ENCODE measurements at places on chromosomes 13 and 19.

DNA sequence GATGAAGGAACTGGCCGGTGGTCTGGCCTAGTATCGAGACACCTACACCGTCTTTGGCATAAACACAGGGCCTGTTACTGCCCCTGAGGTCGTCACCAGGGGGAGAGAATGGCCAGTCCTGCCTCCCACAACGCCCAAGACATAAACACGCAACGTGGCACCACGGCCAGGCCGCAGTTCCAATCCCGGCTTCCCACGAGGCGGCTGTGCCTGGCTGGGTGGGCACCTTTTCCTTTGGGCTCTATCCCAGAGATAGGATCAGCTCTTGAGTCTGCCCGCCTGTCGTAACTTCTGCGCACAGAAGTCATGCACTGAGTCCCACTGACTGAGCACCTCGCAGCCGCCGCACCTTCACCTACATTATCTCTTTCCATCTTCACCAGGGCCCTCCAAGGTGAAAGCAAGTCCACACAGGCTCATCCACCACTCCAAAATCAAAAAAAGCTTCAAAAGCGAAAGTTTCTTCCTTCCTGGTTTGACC is 1.1 kb downstream of the MIER2 start:
- DNase-seq = no peak

- DNase-seq = no peak
Measured at GRCh38 chr13:90365130-90365529, 982.4 kb upstream of the MIR17HG start.

DNA sequence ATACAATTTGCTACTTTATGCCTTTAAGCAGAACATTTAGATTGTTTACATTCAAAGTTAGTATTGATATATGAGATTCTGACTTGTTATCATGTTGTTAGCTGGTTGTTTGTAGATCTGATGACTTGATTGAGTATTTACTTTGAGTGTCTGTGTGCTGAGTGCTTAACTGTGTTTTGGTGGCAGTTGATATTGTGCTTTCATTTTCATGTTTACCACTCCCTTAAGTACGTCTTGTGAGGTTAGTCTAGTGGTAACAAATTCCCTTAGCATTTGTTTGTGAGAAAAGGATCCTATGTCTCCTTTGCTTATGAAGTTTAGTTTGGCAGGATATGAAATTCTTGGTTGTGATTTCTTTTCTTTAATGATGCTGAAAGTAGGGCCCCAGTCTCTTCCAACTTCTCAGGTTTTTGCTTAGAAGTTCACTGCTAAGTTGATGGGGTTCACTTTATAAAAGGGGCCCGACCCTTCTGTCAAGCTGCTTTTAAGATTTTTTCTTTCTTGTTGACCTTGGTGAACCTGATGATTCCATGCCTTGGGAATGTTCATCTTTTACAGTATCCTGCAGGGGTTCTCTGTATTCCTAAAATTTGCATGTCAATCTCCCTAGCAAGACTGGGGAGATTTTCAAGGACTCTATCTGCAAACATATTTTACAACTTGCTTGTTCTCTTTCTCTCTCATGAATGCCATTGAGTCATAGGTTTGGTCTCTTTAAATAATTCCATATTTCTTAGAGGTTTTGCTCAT is 1095.4 kb upstream of the PCDH20 start:
- no peak for DNase-seq

DNA sequence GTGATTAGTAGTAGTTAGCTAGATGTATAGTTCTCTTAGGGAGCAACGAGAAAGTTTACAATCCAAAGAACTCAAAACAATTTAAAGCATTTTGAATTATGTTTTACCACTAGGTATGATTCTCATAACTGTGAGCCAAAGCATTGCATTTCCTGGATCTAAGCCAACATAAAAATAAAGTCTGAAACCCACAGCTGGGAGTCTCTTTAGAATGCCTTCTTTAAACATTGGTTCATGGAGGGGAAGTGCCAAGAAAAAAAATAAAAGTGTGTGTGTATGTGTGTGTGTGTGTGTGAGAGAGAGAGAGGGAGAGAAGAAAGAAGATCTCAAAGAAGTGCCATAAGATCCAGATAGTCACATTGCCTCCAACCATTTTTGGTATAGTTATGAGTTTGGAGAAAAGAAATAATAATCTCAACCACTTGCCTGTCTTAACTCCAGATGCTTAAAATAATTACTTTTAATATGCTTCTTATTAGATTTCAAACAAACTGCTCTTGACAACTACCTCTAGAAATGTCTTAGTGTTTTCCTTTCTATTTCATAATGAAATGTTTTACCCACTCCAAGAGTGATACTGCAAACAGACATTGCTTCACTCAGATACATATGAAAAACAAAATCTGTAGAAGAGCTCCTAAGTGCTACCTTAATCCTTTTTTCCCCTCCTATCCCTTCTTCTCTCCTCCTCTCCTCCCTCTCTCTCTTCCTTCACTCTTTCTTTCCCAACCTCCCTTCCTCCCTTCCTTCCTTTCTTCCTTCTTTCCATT is 554.1 kb downstream of the KCTD12 start:
- DNase-seq = no peak

DNA sequence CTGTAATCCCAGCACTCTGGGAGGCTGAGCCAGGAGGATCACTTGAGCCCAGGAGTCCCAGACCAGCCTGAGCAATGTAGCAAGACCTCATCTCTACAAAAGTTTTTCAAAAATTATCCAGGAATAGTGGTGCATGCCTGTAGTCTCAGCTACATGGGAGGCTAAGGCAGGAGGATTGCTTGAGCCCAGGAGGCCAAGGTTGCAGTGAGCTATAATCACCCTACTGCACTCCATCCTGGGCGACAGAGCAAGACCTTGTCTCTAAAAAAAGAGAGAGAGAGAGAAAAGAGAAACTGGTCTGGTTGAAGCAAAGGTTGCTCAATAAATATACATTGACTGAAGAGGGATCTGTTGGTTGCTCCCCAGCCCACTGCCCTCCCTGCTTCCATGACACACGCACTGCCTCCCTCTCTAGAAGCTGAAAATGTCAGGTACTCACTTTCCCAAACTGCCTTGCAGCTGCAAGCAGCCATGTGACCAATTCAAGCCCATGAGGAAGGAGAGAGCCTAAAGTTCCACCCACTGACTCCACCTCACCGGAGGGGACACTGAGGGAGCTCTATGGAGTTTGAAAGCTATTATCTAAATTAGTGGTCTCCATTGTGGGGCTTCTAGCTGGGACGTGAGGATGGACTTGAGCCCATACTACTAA is 14.0 kb downstream of the CEACAM16 start:
- DNase-seq = no peak

- no peak for DNase-seq
Measured at GRCh38 chr19:1251330-1252220, 3.2 kb downstream of the MIDN start.

- DNase-seq = no peak
Measured at GRCh38 chr13:44855860-44856259, 133.4 kb downstream of the NUFIP1 start.

DNA sequence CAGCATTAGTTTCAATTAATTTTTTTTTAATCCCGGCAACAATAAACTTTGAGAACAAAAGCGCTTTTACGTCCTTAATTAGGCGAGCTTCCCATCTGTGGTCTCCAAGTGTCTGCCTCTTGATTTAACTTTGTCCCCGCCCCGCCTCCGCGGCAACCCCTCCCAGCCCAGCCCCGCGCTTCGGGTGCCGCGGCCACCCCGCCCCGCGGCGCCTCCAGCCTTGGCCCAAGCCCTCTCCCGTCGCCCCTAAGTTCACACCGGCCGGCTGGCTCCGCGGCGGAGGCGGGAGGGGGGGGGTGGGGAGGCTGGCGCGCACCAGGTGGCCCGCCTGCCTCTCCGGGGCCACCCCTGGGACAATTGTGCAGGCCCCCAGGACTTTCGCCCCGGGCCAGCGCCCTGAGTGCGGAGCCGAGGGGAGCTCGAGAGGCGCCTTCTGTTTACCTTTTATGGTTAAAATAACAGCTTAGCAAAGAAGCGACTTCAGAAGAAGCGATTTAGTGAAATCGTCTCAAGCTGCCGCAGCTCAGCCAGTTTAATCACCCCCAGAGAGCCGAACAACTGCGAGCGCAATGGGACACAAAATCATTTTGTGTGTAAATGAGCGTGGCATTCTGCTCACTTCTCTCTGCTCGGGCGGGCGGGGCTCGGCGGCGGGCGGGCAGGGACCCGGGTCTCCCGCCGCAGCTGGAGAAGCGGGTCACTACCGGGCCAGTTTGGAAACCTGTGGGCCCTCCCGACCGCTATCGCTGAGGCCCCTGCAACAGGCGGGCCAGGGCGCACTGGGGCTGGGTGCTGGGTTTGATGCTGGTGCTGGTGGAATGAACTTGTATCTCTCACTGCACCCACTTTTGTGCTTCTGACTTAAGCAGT is 1.4 kb downstream of the KCTD15 start:
- DNase-seq = no peak

DNA sequence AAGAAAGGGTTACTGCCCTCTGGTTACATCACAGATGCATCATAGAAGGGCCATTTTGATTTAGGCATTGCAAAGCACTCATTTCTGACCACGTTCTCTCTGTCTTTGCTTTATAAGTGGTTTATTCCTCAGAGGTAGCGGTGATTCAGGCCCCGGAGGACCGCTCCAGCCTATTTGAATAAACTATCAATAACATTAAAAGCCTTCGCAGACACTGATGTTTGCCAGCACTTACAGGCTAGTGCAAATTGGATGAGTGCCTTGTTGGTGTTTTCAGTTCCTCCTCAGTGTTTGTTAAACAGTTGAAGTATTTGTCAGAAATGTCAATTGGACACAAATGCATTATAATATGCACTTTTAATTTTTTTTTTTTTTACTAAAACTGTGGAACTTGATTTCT is 120.2 kb downstream of the RXFP2 start:
- no peak for DNase-seq

- peak; percentile 14 for DNase-seq
Measured at GRCh38 chr13:101757446-101758039, 305.1 kb downstream of the ITGBL1 start.

GRCh38 chr13:30898678-30899241 is 7.3 kb upstream of the MEDAG start:
- peak; percentile 91 for DNase-seq

GRCh38 chr19:3049089-3049488 is 13.2 kb downstream of the TLE5 start:
- DNase-seq = no peak

- no peak for DNase-seq
Measured at GRCh38 chr19:30567536-30568232, 195.5 kb downstream of the ZNF536 start.

DNA sequence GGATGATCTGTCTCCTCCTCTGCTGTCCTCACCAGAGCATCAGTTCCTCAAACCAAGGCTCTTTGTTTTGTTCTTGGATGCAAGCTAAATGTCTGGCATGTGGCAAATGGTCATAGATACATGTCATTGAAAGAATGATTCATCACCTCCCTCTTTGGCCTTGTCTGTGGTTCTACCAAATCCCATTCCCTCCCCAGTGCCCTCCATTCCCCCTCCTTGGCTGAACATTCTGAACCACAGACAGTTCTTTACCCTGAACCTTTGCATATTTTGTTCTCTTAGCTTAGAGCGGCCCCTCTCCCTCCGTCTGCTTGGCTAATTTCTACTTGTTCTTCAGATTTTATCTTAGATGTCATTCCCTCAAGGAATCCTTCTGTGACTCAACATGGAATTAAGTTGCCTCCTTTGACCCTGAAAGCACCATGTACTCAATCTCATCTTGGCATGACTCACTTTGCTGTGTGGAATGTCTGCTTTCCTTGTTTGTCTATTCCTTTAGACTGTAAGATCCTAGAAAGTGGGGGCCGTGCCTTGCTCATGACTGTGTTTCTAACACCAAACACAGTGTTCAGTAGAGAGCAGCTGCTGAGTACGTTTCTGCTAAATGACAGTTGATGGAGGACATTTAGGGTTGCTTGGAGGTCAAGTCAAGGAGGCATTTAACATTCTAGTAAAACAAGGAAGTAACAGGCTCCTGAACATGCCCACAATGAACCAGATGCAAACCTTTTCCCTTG is 8.1 kb downstream of the ALOX5AP start:
- peak; percentile 91 for DNase-seq

DNA sequence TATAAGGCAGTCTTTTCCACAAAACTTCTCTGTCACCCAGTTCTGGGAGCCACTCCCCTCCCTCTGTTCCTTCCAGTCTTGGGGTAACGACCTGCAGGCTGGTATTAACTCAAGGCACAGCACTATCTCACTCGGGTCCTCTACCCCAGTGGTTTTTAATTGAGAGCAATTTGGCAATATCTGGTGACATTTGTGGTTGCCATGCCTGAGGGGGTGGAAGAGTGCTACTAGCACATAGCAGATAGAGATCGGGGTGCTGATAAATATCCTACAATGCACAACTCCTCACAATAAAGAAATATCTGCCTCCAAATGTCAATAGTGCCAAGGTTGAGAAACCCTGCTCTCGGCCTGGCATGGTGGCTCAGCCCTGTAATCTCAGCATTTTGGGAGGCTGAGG is 117.7 kb upstream of the ABCC4 start:
- no peak for DNase-seq

DNA sequence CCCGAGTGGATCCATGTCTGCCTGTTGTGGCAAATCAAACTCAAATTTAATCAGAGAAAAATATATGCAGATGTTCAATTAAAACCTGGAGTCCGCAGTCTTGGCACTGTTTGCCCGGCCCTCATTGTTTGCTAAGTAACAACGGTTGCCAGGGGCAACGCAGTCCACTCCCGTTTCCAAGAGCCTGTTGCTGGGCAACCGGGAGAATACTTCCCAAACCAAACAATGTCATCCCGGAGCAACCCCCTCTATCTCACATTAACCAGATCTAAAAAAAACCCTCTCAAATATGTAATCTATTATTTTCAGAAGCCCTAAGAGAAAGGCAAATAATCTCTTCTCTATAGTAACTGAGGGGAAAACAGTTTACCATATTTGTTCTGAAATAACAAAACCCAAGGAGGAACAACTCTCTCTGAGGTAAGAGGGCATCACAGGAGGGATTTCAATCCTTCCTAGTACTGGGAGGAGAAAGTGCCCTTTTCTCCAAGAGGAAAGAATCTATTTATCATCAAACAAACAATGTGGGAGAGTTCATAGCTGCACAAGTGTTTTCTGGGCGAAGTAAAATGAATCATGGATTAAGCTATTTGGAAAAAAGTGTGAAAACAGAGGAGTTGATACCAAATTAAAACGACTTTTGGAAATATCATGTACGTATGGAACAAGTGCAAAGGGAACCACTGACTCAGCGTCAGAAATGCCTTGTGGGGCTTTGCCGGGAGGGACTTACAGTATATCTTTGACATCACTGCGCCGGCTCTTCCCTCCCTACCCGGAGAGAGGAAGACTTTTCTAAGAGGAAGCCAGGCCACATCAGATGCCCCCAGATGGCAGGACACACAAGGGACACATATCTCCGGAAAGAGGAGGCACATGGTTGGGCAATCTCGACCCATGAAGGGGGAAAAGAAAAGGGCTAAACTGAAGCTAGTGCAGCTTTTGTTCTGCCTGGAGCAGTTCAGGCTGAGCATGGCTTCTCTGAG is 43.3 kb downstream of the RFX2 start:
- peak; percentile 64 for DNase-seq

GRCh38 chr19:4088975-4089374 is 22.3 kb upstream of the ZBTB7A start:
- DNase-seq = no peak

- DNase-seq = no peak
Measured at GRCh38 chr19:41409288-41409687, 11.7 kb downstream of the BCKDHA start.

GRCh38 chr19:58483776-58484175 is 7.6 kb downstream of the ZNF446 start:
- DNase-seq = no peak
